ENCODE measurements at places on chromosomes 11 and 22.

DNA sequence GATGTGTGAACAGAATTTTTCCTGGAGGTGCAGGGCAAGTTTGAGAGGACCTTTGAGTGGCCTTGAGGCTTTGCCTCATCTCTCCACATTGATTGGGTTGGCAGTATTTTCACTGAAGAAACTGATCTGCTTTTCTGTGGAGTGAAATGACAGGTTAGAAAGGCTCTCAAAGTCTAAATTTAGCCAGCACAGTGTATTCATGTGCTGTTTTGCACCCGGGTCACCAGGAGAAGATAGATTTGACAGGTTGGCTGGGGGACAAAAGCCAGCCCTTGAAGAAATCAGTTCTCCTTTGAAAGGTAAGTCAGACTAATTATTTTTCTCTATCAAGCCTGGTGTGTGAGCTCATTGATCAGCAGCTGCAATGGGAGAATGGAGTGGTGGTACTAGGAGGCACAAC is 152.9 kb downstream of the DBX1 start:
- DNase-seq: no peak

GRCh38 chr22:43998679-43999264 is 25.3 kb upstream of the PARVB start:
- DNase-seq: no peak

DNA sequence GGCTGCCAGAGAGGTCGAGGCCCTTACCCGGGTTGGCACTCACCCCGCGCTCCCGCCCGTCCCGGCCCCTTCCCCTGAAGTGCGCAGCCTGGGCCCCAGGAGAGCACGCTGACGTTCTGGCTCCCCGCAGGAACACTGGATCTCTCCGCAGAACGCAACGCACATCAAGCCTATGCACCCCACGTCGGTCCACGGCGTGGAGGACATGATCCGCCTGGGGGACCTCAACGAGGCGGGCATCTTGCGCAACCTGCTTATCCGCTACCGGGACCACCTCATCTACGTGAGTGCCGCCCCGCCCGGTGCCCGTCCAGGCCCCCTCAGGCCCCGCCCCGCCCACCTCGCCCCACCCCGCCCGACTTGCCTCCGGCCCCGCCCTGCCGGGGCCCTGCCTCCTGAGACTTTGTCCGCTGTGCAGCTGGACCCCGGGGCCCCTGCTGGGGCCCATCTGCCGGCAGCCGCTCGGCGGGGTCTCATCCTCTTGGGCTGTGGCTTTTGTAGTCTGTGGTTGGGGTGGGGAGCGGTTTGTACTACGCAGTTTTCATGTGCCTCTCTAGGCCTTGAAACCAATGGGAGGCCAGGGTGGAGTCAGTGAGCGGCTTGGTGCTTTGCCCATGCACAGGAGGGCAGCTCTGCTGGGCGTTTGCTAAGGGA is 19.7 kb downstream of the MYO7A start:
- DNase-seq: peak; percentile 22

DNA sequence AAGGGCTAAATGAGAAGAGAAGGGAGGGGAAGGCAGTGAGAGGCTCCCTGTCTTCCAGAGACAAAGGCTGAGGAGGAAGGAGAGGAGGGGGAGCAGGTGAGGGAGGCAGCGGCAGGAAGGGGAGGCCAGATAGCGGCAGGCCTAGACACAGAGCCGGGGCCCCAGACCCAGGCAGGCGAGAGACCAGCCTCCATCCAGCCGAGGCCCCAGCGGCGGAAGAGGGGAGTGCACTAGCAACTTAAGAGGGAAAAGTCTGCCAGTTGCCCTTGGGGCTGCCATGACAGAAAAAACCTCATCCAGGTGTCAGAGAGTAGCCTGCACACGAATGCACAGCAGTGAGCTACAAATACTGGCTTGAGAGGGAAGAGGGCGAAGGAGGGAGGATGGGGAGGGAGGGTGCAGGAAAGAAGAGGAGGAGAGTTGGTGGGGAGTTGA is 46.7 kb downstream of the IGLL1 start:
- DNase-seq: no peak

- no peak for DNase-seq
These were observed 42.5 kb upstream of the MICAL2 start for GRCh38 chr11:12067796-12068357.

DNA sequence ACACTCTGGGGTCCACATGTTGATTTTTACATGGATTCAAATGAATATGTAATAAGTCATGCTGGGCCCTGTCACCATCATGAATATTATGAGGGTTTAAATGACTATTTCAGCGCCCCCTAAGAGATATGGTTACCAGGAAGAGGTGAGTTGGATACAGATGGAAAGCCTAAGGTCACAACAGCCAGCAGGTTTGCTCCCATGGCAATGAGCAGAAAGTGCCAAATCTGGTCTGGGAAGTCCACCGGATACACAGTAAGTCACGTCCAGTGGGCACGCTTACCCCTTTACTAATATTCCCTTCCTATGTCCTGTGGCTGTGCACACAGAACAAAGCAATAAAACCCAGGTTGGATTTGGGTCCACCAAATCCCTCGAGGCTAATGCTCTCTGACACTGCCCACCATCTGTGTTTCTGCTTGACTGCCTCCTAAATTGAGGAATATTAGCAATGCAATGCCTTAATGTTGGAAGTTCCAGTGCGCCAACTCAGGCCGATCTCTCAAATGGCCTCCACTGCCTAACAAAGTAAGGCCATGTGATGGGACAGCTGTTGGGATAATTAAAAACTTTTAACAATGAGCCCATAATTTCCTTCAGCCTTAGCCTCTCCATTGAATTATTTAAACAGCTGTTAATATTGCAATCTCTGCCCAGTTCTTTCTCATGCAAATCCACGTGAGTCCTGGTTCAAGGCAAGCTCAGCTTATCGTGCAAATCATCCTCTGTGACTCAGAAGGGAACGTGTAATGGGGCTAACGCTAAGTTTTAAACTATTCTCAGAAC is 97.6 kb downstream of the SLC1A2 start:
- DNase-seq: peak; percentile 43

DNA sequence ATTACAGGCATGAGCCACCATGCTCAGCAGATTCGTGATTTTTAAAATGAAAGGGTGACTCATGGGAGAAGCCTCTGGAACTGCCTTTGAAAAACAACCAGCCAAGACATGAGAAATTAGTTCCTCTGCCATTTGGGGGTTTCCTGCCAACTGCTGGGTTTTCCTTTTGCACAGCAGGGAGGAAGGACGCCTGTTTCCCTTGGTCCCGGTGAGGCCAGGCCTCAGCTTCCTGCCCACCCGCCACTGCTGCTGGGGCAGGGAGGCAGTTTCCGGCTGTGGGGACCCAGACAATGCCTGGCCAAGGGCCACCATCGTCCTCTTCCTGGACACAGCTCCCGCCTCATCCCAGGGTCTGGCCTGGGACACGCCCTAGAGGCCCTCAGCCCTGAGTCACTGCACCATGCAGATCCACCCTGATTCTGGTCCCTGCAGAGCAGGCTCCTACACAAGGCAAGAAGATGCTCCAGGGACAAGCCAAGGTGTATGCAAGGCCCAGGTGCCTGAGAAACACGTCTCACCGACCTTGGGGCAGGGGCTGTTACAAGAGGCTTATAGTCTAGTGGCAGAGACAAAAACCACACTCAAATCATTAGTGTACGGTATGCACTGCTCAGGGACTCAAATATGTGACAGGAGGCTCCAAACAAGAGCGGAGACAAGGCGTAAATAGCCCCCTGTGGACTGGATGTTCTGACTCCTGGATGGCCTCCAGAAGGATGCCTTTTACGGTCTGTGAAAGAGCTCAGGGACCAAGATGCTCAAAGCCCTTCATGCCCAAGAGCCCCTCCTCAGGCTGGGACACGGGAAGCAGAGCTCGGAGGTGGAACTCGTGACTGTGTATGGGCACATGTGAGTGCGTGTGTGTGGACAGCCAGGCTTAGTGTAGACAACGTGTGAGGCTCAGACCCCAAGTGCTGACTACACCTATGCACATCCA is 10.0 kb downstream of the PPM1F start:
- DNase-seq: peak; percentile 91

DNA sequence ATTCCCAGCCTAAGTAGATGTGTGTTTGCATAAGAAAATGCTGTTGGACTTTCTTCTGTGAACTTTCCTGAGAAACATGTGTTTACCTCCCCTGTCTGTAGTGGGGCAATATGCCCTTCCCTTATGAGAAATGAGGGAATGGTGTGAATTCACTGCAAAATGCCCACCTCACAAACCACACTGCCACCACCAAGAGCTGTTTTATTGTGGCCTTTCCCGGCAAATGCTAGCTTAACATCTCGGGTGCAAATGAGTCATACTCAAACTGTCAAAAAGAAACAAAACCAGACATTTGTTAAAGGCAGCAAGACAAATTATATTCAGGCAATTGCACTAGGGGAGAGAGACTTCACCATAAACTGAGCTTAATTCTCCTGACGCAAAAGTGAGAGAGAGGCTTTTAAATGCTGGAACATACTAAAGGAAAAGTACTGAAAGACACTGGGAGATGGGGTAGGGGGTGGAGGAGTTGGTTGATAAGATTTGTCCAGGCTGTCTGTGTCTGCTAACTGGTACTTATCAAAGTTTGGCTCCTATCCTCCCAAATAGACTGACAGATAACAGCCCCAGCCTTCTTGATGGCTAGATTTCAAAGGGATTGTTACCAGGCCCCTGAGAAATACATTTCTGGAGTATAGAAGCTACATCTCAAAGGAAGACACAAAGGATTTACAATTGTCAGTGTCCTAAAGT is 70.9 kb upstream of the OR5AK2 start:
- DNase-seq: peak; percentile 65

GRCh38 chr11:43576803-43577521 is 103.6 kb upstream of the HSD17B12 start:
- peak; percentile 55 for DNase-seq

DNA sequence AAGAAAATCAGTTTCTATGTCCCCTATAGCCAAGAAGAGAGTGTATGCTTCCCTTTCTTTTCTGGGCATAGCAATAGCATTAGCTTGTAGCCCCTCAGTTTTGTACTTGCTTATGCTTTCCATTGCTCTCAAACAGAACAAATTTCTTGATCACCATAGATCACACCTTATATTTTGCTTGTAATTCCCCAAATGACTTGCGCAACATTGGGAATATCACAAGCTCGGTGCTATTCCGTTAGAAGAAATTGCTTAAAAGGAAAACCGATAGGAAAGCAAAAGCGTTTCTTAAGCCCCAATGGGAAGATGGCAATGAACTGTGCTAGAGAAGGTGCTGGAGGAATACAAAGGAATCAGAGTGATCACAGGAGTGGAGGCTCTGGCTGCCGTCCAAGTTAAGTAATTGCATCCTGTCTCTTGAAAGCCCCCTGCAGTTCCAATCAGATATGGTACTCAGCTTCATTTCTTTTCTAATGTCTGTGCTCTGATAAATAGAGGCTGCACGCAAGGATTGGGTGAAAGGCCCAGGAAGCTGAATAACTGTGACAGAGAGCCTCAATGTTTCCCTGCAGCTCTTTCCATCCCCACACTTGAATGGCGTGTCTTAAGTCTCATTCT is 182.1 kb upstream of the KIRREL3 start:
- no peak for DNase-seq

GRCh38 chr11:20973940-20974559 is 304.7 kb downstream of the NELL1 start:
- no peak for DNase-seq

GRCh38 chr11:77705876-77706579 is 68.4 kb upstream of the CLNS1A start:
- DNase-seq: no peak
